Heart left ventricle (tissue), 16 donors: ENCODE measurements at places on chromosomes 3 and 15.

DNA sequence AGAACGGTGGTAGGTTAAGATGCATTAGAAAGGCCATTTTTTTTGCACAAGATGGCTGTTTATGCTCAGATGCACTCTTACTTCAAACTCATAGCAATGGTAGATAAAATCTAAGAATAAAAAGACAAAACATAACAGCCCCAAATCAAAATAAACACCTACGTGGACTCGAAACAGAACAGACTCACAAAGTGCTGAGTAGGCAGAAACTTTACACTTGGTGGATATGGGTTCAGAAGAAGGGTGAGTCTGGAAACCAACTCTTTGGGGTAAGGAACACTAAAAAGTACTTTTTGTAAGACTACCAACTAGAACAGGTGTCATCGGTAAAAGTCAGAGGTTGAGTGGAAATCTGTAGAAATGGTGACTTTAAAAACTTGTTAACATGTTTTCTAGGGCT is 468.2 kb downstream of the OTOL1 start:
- H3K4me1 ChIP-seq: no peaks in the 10 kb centered on the region
- no peak overlapping the region for H3K27ac ChIP-seq
- no peaks in the 10 kb centered on the region for H3K36me3 ChIP-seq
- no peak overlapping the region for H3K4me3 ChIP-seq

- no peaks in the 10 kb centered on the region for H3K27me3 ChIP-seq
- DNase-seq: no peak
- H3K4me3 ChIP-seq: no peak overlapping the region
- H3K36me3 ChIP-seq: no peaks in the 10 kb centered on the region
- no peak overlapping the region for H3K27ac ChIP-seq
- H3K4me1 ChIP-seq: peaks cover 18% of the 10 kb centered on the region
Observed at GRCh38 chr15:32687556-32687955, 30.2 kb upstream of the GREM1 start.

DNA sequence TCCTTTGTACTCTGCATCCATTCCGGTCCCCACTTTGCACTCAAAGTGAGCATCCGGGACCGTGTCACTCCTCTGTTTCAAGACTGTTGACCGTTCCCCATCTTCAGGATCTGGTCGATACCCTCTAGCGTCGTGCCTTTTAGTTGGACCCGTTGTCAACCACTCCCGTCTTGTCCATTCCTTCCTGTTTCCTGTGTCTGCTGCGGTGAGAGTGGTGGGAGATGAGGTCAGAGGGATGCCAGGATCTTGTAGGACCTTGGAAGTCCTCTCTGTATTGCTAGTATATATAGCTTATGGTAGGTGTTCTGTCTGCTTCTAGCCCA is 624 bp downstream of the BRK1 start:
- H3K4me1 ChIP-seq: peaks cover 33% of the 10 kb centered on the region
- no peak for DNase-seq
- peak overlapping the region; percentile 97 for H3K4me3 ChIP-seq
- peak overlapping the region; percentile 84 for H3K27ac ChIP-seq
- H3K36me3 ChIP-seq: peaks cover 7% of the 10 kb centered on the region

GRCh38 chr3:189389346-189389745 is 217.6 kb downstream of the TPRG1 start:
- H3K4me3 ChIP-seq: no peak overlapping the region
- no peaks in the 10 kb centered on the region for H3K4me1 ChIP-seq
- H3K36me3 ChIP-seq: no peaks in the 10 kb centered on the region
- no peak for DNase-seq
- no peaks in the 10 kb centered on the region for H3K27me3 ChIP-seq

DNA sequence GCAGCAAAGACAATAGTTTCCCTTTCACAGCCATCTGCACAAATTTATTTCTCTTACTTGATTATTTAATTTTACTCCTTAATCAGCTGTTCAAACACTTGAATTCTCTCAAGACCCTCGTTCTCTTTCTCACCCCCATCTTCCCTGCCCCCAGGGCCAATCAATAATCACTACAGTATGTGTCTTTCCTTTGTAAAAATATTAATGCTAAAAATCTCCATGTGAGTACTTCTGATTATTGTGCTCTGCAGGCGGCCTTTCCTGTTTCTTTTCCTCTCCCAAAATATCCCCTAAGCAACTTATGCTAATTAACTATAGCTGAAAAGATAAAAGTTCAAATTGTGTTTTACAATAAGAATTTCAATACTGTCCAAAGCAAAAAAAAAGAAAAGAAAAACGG is 617.0 kb upstream of the CBLB start:
- DNase-seq: no peak
- H3K27me3 ChIP-seq: no peaks in the 10 kb centered on the region
- no peaks in the 10 kb centered on the region for H3K36me3 ChIP-seq
- no peaks in the 10 kb centered on the region for H3K4me1 ChIP-seq

- peaks cover 33% of the 10 kb centered on the region for H3K4me1 ChIP-seq
- H3K27me3 ChIP-seq: no peaks in the 10 kb centered on the region
- peak overlapping the region; percentile 100 for H3K4me3 ChIP-seq
- no peak for DNase-seq
Observed at GRCh38 chr3:195440379-195440778, 2.4 kb downstream of the ACAP2 start.

DNA sequence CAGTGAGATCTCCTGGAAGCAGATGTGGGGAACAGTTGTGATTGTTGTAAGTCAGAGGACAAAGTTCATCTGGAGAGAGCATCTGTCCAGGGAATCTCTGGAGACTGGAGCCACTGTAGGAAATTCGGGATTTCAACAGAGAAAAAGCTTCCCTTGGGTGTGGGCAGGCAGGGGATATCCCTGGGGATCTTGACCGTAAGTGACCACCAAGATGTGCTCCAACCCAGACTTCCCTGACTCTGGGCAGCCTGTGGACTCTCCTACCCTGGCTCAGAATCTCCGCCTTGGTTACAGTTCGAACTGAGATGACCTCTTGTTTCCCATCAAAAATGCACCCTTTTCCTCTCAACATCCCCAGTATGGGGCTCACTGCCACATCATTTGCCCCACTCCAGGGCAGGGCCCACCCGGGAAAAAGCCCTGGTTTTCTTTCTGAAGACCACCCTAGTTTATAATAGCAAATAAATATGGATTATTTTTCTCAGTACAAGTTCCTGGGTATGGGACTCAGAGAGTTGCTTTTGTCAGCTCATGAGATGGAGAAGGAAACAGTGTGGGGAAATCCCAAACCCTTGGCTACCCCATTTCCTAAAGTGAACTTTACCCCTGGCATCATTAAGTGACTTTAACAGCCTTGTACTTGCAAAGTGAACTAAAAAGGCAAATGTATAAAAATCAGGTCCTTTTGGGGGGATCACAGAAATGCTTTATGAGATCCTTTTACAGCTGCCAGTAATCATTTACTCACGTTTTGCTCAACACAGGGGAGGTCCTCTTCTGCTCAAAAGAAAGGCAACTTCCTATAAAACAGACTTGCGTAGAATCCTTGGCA is 89.9 kb downstream of the CCNL1 start:
- no peaks in the 10 kb centered on the region for H3K4me1 ChIP-seq
- DNase-seq: no peak
- no peaks in the 10 kb centered on the region for H3K27me3 ChIP-seq
- H3K36me3 ChIP-seq: no peaks in the 10 kb centered on the region
- no peak overlapping the region for H3K4me3 ChIP-seq
- no peak overlapping the region for H3K27ac ChIP-seq

DNA sequence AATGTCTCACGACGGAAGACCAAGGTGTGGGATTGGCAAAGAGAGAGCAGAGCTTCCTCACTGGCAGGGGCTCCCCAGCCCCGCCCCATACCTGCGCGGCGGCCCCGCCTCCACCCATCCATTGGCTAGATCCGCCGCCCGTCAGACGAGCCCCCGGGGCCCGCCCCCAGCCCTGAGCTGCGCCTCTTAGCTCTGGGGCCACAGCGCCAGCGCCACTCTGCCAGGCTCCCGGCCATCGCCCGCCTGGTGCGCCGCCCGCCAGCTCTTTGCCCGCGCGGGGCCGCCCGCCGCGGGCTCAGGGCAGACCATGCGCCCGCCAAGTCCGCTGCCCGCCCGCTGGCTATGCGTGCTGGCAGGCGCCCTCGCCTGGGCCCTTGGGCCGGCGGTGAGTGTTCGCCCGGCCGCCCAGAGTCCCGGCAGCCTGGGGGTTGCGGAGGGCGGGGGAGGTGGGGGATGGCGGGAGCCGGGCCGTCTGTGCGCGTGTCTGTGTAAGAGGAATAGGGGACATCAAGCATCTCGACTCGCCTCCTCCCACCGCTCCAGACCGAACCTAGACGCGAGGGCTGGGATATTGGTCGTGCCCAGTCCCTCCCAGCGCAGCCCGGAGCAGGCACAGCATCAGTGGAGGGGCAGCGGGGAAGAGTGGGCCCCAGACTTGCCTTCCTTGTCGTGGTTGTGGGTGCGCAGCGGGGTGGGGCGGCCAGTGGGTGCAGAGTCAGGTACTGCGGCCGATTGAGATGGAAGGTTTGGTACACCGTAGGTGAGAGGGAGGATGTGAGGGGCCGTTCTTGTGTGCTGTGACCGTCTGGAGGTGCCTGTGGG is at the start of gene VIPR1:
TSS of gene VIPR1 (plus strand) at position 215 of the 822 bp plus-strand sequence. CDS start at position 308, 93 bp downstream.
- H3K27ac ChIP-seq: no peak within 1 kb of the TSS
- DNase-seq: peak; percentile 82
- peaks cover 8% of the 10 kb centered on the region for H3K27me3 ChIP-seq
- peak within 1 kb of the TSS; percentile 13 for H3K4me3 ChIP-seq

DNA sequence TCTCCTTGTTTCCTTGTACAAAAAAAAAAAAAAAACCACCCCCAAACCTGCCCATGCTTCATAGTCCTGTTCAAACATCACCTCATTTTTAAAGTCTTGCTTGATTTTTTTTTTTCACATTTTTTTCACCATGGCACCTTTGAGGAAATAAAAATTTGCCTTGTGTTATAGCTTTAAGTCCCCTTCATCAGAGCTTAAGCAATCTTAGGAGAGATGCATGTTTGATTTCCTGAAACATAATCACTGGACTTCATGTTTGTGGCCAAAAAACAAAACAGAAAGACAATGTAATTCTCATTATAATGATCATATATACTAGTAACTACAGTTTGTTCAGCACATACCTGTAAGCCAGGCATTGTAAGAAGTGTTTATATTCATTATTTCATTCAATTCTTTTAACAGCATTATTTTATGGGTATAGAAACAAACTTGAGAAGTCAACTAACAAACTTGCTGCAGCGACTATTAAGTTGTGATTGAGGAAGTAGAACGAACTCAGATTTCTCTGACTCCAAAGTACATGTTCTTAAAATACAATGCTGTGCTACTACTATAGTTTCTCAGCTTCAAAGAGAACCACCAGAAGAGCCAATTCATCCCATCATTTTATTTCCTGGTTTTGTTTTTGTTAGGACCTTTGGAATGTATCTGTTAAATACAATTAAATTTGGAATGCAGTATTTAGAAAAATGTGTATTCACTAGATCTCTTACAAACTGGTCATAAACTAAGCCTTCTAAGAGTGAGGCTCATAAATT is 203.8 kb downstream of the TCF12 start:
- H3K4me1 ChIP-seq: peaks cover 33% of the 10 kb centered on the region
- no peak overlapping the region for H3K4me3 ChIP-seq
- no peak overlapping the region for H3K27ac ChIP-seq

DNA sequence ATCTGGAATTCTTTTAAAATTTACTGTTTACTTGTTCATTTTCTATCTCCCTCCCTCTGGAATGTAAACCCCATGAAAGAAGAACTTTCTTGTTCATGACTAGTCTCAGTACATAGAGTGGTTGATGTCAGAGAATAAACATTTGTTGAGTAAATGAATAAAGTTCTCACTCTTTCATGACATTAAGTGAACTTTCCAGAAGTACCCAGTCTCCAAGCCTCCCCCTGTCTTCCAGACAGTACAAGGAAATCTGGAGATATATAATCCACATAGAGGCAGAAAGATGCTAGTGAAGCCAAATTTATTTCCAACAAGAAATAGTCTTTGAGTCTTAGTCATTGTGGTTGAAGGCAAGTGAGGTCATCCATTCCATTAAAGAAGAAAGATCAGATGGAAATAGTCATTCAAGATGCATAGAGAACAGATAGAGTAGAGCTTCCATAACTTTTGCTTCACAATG is 71.5 kb upstream of the GALNT15 start:
- no peak for DNase-seq
- H3K27ac ChIP-seq: peak overlapping the region; percentile 59
- no peaks in the 10 kb centered on the region for H3K36me3 ChIP-seq
- no peaks in the 10 kb centered on the region for H3K4me1 ChIP-seq

GRCh38 chr3:124759666-124760401 is 29.6 kb downstream of the UMPS start:
- H3K36me3 ChIP-seq: no peaks in the 10 kb centered on the region
- no peak overlapping the region for H3K4me3 ChIP-seq
- no peak for DNase-seq
- H3K27me3 ChIP-seq: no peaks in the 10 kb centered on the region
- no peaks in the 10 kb centered on the region for H3K4me1 ChIP-seq

DNA sequence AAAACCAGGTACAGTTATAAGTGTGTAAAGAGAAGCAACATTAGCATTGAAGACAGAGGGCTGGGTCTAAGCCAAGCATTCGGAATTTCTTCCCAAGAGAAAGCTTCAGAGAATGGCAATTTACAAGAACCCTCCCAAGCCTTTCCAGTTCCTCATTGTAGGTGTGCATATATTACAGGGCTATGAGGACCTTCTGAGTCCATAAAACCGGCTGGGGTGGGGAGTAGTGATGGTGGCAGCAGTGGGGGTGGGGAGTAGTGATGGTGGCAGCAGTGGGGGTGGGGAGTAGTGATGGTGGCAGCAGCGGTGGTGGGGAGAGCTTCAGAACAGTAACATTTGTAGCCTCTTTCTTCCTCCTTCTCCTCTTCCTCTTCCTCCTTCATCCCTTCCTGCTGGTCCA is 368.7 kb upstream of the UMPS start:
- no peak for DNase-seq
- no peak overlapping the region for H3K27ac ChIP-seq
- no peaks in the 10 kb centered on the region for H3K4me1 ChIP-seq
- H3K4me3 ChIP-seq: no peak overlapping the region
- no peaks in the 10 kb centered on the region for H3K36me3 ChIP-seq
- H3K27me3 ChIP-seq: no peaks in the 10 kb centered on the region

DNA sequence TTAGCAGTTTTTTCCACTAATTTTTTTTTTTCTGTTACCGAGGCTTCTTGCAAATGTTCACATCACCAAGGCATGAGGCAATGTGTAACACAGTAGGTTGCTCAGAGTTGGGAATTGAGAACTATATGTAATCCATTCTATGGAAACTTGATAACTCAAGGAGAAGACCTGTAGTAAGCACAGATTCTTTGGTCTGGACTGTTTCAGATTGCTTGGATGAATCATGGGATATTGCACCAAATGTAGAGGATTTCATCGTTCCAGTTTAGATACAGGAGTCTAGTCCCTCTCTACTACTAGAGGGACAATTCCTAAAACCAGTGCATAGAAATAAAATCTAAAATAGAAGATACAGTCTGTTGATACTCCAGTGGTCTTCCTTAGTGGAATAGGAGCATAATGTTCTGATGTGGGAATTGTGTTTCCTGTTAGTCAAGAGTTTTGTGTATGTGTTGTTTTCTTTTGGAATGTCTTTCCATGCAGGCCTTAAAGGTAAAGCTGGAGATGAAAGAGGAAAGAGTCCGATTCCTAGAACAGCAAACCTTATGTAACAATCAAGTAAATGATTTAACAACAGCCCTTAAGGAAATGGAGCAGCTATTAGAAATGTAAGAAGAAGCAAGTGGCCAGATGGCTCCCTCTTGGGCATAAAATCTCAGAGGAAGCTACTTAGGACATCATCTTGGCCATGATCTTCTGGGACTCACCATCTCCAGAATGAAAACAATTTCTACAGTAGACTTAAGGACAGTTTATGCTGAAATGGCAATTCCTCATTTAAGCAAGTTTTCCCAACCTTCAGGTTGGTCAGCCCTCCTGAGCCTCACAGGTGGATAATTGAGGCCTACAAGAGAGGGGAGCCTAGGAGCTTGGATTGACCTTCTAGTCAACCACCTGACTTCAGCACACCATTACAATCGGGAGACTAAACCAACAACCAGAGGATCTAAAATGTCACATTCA is 10.7 kb downstream of the KNSTRN start:
- no peak for DNase-seq
- H3K4me3 ChIP-seq: no peak overlapping the region
- H3K4me1 ChIP-seq: peaks cover 3% of the 10 kb centered on the region
- H3K27ac ChIP-seq: no peak overlapping the region
